ENCODE measurements at places on chromosomes 13 and 19. TPM values are rescaled to one million over a fixed set of nuclear protein-coding genes. Genes with fewer than 3 reads are reported as not detected.

NCAN gene
- not detected for total RNA-seq

GRCh38 chr13:109738298-109738746 lies 48.1 kb downstream of the IRS2 start:
- no peak for DNase-seq

GRCh38 chr19:33510462-33511194 lies 11.0 kb downstream of the PEPD start:
- no peak for DNase-seq

- DNase-seq: no peak
Measured at GRCh38 chr13:23147827-23148226, 33.0 kb upstream of the SGCG start.

GRCh38 chr19:28289295-28290063 lies 923.5 kb downstream of the UQCRFS1 start:
- peak; percentile 88 for DNase-seq

- DNase-seq: no peak
Measured at GRCh38 chr19:5142725-5143097, 173.8 kb downstream of the KDM4B start.

DNA sequence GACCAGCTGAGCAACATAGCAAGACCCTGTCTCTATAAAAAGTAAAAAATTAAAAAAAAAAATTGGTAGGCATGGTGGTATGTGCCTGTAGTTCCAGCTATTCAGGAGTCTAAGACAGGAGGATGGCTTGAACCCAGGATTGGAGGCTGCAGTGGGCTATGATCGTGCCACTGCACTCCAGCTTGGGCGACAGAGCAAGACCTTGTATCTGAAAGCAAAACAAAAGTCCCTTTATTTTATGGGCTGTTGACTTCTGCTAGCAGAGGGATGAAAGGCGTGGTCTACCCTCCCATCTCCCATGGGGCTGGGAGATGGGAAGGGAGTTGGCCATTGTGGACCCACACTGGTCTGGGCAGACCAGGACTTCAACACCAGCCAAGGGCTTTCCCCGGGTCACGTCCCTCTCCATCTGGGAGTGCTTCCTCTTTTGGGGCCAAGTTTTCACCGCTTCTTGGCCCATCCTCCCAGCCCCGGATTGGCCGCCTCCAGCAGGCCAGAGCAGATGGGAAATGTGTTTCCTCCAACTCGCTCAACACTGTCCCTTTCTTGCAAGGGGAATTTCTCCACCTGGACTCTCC lies 2.2 kb upstream of the TNFSF9 start:
- no peak for DNase-seq
